ENCODE measurements at places on chromosomes 2 and 18.

DNA sequence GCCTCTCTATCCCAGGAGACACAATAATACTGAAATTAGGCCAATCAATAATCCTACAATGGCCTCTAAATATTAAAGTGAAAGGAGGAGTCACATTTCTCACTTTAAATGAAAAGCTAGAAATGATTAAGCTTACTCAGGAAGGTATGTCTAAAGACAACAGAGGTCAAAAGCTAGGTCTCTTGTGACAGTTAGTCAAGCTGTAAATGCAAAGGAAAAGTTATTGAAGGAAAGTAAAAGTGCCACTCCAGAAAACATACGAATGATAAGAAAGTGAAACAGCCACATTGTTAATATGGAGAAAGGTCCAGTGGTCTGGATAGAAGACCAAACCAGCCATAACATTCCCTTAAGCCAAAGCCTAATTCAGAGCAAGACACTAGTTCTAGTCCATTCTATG, 9.5 kb downstream of the SESTD1 start:
- DNase-seq, result no peak

GRCh38 chr18:67665266-67665665, 148.7 kb upstream of the DSEL start:
- DNase-seq, result no peak

DNA sequence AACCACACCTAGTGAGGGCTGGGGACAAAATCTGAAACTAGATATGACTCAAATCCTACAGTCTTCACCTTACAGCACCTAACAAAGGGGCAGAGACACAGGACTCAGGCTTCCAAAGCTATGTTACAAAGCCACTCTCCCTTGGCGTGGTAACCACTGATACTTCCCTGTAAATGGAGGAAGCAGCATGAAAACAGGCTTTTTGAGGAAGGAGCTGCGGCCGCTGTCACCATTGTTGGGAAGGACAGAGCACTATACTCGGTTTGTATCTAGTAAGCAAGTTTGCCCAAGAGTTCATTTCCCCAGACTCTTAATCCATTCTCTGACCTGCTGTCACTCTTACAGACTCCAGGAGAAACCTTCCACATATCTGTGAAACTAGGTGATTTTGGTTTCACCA, 60.3 kb downstream of the LONRF2 start:
- DNase-seq, result peak; percentile 40

DNA sequence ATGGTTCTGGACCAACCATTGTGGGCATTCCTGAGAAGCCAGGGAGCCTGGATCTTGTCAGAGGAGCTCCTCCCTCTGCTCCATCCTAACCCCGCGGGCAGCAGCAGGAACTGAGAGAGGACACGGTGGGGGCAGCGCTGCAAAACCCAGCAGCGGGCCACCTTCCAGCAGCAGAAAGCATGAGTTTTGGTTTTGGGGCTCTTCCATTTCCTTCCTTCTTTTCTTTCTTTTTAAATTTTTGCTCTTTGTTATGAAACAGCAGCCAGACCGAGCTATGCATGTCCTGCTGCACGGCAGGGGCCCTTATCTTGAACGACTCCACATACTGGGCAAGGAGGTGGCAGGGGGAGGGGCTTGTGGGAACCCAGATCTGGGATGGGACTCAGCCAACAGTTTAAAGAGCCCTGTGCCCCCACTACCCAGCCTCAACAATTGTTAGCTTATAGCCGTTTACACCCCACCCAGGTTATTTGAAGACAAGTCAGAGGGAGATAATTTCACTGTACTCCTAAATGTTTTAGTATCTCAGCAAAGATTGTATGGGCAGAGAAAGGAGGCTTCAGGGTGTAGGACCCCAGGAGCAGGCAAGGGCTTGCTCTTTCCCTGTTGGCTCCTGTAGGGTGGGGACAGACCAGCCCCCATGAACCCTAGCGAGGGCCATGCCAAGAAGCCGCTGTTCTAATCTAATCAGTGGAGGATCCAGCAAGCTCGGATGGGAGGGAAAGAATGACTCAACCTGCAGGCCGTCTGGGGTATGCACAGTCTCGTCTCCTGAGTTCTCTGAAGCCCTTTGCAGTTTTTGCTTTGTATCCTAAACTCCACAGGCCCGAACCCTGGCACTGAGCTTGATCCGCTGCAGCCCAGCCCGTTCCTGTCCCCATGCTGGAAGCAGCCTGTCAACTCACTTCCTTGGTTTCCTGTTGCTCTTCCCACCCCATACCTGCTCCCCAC, 75.3 kb downstream of the LRRFIP1 start:
- DNase-seq, result peak; percentile 61

- peak; percentile 60 for DNase-seq
Observed at GRCh38 chr2:219178377-219179175, 501 bp downstream of the RETREG2 start.

GRCh38 chr2:5315041-5315440, 377.1 kb upstream of the SOX11 start:
- no peak for DNase-seq

GRCh38 chr18:36308711-36309435, 11.4 kb downstream of the FHOD3 start:
- DNase-seq, result no peak

DNA sequence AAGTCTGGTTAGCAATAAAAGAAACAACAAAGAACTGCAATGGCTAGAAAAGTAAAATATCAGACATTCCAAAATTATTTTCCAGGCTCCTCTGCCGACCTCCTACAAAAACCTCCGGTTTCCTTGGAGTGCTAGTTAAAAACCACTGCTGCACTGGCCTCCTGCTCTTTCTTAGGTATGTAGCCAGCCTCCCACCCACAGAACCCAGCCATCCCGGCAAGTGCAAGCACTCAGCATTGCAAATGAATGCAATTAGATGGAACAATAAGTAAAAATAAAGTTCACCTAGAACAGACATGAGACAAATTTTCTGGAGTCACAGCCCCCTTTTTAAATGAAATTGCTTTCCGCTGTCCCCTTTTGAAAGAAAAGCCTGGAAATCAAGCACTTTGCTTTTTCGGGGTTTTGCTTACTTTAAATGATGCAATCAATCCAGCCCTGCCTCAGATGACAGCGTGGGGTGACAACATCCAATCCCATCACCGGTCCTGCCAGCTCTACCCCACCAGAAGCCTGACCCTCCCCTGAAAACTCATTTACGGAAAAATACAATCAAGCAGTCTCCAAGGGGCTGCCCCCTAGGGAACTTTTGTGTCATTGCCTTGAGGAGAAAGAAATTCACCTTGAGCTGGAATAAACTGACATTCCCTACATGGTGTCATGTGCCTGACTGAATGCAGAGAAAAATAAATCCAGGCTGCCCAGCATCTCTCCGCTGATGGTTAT, 199.8 kb downstream of the EPHA4 start:
- DNase-seq, result no peak

- DNase-seq, result no peak
Observed at GRCh38 chr18:24052053-24052452, 37.5 kb downstream of the TTC39C start.

- DNase-seq, result no peak
Observed at GRCh38 chr2:84792856-84793522, 87.9 kb downstream of the TRABD2A start.

GRCh38 chr2:9397201-9397600, 26.1 kb downstream of the ITGB1BP1 start:
- DNase-seq, result no peak

DNA sequence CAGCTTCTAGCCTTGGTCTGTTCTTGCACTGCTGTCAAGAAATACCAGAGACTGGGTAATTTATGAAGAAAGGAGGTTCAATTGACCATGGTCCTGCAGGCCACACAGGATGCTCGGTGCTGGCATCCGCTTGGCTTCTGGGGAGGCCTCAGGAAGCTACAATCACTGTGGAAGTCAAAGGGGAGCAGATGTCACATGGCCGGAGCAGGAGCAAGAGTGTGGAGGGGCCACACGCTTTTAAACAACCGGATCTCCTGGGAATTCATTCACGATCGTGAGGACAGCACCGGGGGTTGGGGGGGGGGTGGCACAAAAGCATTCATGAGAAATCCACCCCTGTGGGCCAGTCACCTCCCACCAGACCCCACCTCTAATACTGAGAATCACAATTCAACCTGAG, 850.4 kb upstream of the SALL3 start:
- DNase-seq, result no peak

DNA sequence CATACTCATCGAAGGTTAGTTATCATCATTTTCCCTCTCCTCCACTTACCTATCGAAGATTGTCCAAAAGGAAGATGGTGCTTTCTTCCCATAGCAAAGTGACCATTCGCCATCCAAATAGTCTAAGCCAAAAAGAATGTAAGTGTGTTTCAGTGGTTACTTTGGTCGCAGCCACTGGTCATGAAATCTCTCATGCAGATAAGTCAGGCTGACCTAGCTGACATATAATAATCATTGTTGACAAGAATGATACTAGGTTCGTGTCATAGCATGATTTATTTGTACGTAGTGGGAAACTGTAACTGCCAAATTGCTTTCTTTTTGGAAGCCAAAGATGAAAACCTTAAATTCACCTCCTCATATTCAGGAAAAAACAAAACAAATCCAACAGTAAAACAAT, 89.6 kb upstream of the PMAIP1 start:
- no peak for DNase-seq
